ENCODE measurements at places on chromosomes 4 and X.

DNA sequence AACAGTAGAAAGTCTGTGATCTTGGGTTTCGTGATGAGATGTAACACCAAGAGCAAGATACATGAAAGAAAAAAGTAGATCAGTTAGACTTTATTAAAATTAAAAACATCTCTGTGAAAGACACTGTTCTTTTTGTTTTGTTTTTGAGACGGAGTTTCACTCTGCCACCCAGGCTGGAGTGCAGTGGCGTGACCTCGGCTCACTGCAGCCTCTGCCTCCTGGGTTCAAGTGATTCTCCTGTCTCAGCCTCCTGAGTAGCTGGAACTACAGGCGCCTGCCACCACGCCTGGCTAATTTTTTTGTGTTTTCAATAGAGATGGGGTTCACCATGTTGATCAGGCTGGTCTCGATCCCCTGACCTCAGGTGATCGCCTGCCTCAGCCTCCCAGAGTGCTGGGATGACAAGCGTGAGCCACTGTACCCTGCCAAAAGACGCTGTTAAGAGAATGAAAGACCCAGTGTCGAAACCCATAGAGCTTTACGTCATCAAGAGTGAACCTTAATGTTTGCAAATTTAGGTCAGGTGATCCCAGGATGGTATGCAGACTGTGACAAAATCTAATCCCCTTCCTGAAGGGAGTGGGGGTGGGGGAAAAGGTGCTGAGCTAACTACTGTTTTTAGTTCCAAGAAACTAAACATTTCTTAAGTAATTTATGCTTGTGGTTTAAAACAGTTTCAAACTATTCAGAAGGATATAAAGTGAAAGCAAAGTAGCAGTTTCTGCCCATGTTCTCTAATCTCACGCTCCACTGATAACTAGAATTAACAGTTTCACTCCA, 8.0 kb downstream of the OFD1 start:
- no peak for DNase-seq

- no peak for DNase-seq
Measured at GRCh38 chrX:9875801-9876200, 89.6 kb downstream of the SHROOM2 start.

DNA sequence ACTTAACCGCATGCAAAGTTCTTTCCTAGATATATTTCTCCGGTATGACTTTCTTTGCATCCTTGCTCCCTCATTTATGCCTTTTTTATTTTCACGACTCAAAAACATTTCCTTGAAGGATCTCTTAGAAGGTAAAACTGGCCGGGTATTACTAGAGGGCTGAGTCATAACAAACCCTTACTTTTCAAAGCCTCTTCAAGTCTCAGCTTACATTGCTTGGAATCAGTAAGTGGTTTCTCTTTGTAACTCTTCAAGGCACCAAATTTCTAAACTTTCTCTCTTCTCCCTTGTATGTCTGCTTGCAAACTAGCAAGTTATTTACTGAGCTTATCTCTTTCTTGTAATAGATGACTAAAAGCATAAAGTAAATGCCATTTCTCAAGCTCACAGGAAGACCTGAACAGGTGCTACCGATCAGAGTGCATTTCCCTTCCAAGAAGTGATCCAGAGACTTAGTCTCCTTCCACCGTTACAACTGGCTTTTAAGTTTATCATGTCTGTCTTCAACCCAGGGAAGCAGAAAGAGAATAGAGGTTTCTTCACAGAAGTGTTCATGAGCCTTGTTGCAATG, 75.5 kb downstream of the ANXA10 start:
- no peak for DNase-seq

DNA sequence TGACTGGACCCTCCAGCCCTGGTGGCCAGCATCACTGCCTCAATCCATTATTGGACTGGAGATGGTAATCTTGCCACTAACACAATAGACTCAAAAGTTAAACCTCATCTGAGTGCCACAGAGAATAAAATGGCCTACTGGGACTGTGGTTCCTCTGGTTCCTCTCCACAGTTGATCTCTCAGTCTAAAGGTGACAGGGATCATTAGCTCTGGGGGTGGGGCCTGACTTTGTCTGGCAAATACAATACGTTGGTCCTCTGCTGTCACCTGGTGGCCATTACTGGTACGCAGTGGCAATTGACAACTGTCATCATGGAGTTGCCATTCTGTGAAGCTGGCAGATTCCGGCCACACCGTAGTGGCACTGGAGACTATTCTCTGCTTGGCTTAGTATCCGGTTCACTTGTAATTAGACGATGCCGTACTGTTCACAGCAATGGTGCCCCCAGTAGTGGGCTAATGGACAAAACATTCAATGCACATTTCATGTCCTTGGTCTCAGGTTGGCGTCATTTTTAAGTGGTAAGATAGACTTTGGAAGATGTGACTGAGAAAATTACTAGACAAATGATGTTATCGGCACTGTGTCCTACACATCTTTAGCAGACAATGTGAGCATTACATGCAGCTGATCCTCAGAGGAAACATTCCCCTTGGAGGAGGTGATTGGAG, 6.7 kb downstream of the FGFBP2 start:
- peak; percentile 70 for DNase-seq

GRCh38 chr4:8029689-8030088, 90.0 kb upstream of the AFAP1 start:
- DNase-seq: no peak

DNA sequence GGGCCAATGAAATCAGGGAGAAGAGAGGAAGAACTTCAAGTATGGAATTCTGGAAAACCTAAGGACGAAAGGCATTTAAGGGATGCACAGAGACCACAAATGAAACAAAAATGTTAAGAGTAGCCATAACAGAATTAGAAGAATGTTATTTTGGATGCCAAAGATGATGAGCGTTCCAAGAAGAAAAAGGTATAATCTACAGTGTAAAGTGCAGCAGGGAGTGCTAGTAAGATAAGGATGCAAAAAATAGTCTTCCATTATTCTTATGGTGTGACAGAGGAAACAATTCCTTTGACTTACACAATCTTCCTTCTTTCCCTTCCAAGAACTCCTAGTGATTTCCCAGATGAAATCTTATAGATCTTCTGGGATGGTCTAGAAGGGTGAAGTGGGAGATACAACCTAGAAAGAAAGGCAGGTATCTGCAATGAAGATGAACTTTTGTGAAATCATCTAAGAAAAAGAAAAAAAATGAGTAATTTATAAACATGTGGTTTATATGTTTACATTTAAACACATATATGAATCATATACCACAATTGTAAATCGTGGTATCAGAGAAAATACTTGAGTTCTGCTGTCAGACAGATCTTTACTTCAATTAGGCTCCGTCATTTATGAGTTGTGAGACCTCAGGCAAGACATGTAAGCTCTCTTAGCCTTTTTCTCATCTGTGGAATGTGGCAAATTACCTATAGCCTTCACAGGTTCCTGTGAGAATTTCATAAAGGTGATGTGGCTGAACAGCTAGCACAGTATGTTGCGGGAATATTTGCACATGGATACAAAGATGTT, 8.1 kb downstream of the MORF4L2 start:
- DNase-seq: no peak

GRCh38 chrX:81229229-81229628, 27.3 kb downstream of the SH3BGRL start:
- DNase-seq: no peak

GRCh38 chr4:45475548-45475947, 648.3 kb downstream of the GABRG1 start:
- DNase-seq: no peak

DNA sequence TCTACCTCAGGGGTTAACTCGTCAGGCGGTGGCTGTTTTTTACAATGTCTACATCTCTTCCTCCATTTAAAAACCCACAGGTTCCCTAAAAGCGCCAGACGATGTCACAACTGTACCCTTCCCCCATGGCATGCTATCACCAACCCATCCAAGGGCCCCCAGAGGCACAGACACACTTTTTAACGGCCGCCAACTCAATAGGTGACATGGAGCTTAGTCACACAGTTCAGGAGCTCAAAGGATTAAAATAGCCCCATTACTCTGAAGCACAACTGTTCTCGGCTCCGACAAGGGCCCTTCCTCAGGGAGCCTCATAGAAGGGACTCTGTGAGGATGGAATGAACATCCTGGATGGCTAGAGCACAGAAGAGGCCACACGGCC, 12.4 kb downstream of the SH3KBP1 start:
- DNase-seq: no peak

DNA sequence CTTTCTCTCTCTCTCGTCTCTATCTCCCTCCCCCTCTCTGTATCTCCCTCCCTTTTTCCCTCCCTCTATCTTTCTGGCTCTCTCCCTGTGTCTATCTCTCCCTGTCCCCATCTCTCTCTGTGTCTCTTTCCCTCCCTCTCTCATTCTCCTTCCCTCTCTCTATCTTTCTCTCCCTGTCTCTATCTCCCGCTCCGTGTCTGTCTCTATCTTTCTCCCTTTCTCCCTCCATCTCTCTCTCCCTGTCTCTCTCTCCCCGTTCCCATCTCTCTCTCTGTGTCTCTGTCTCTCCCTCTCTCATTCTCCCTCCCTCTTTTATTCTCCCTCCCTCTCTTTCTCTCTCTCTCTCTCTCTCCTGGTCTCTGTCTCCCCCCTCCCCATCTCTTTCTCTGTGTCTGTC, 22.9 kb downstream of the IL3RA start:
- no peak for DNase-seq

- no peak for DNase-seq
Measured at GRCh38 chr4:175884048-175884447, 72.0 kb upstream of the GPM6A start.

- DNase-seq: no peak
Measured at GRCh38 chr4:83810428-83810827, 274.5 kb downstream of the GPAT3 start.

- DNase-seq: no peak
Measured at GRCh38 chr4:30882443-30882842, 162.3 kb downstream of the PCDH7 start.

DNA sequence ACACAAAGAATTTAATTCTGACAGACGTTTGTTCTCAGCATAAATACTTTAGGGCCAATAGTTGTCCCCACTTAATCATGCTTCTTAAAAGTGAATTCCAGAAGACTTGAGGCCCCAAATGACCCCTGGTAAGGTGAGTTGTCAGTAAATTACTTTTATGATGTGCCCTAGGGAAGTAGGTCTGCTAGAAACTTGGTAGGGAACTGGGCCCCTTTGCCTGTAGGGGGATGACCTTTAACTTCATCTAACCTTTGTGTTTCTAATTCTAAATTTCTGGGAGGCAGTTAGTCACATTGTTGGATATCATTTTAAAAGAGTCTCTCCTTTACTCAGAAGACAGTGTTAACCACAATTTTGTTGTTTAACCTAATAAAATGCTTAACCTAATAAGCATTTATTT, 28.8 kb downstream of the HHIP start:
- DNase-seq: no peak

GRCh38 chr4:80340036-80340435, 4.5 kb downstream of the CFAP299 start:
- DNase-seq: no peak

DNA sequence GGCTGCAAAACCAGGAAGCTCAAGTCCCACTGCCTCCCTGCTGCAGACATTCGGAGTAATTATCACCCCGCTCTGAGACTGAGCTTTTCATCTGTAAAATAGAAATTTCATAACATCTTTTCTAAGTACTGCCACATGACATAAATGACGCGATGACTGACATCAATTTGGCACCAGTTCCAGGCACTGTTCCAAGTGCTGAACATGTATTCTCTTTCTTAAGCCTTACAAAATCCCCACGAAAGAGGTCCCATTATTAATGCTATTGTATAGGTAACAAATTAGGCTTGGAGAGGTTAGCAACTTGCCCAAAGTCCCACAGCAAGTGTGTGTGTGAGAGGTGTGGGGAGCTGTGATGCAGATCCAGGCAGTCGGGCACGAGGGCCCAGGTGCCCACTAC, 56.4 kb downstream of the SLC2A9 start:
- DNase-seq: no peak

- no peak for DNase-seq
Measured at GRCh38 chr4:89285745-89286144, 21.9 kb downstream of the GPRIN3 start.

DNA sequence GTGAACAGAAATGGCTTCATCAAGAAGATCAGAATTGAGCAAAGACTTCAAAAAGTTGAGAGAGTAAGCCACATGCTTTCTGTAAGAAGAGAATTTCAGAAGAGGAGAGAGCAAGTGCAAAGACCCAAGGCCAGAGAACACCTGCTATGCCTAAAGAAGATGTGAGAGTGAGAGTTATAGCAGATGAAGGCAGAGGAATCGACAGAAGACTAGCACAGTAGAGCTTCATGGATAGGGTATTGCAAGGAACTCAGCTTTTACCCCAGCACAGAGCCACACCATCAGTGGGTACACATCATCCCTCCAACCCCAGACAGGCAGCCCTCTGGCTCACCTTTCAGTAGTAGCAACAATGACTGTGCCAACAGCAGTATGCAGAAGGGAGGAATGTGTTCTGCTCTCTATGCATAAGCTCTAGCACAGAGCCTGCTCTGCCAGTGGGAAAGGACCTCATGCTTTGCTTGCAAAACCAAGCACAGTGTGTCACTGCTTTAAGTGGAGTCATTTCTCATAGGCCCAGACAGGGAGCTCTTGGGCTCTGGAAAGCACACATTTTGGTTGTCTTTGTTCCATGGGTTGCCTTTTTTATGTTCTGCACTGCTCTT, 318.6 kb downstream of the NAF1 start:
- no peak for DNase-seq

GRCh38 chr4:1357356-1358248, 10.6 kb downstream of the UVSSA start:
- no peak for DNase-seq

DNA sequence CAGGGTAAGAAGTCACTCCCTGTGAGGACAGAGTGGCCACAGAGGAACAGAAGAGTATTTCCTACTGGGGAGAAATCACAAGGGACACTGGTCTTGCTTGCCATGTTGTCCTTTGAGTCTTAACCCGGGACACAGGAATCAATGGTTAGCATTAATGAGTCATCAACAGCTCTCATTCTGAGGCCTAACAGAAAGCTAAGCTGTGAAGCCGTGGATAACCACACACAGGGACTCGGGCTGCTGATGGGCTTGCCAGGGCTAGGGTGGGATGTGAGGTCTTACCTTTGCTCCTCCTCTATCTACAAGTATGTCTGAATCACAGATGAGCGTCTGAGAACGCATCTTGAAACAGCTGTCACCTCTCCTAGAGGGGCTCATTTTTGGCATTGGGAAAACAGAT, 22.2 kb downstream of the HELT start:
- DNase-seq: no peak

GRCh38 chr4:164514765-164515164, 239.2 kb upstream of the SMIM31 start:
- DNase-seq: no peak

DNA sequence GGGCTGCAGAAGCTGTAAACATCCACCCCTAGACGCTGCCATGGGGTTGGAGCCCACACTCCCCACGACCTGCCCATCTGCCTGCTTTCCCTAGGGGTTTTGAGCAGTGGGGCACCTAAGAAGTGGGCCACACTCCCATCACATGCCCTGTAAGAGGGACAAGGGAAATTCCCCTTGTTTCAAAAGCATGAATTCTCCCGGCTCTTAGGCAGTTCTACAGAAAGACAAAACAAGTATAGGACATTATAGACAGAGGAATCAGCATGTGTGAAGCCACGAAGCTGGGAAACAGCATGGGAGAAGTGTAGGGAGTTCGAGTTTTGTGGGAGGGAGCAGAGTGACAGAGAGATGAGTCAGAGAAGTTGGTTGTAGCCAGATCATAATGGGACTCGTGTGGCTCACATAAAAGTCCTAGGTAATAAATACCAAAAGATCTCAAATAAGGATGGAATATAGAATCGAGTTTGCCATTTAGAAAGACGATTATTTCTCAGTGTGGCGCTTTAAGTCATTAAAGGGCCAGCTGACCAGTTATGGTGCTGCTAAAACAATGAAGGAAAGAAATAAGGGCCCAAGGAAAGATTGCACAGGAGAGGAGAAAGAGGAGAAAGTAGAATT, 23.9 kb downstream of the APOO start:
- no peak for DNase-seq
